Natural killer cell (primary cell): ENCODE measurements at places on chromosomes 5 and 9. TPM values are rescaled to one million over a fixed set of nuclear protein-coding genes. Genes with fewer than 3 reads are reported as not detected.
A peak's percentile ranks its signal among the peaks of the same experiment; 100 is the strongest.

DNA sequence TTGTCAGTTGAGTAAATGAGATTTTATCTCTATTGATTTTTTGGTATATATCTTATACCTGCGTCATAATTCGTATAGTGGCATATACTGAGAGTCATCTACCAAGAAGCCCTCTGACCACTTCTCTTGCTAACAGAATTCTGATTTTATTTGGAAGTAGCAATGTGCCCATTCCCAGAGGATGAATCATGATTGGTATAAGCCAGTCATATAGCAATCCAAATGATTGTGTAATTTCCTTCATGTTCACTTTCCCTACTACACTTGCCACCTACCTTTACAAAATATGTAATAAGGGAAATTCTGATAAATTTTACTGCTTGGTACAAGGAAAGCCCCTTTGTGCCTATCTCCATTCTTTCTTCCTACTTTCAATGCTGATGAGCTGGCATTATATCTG lies 16.1 kb upstream of the ZNF462 start:
- no peak overlapping the region for H3K4me3 ChIP-seq
- DNase-seq: no peak
- H3K4me1 ChIP-seq: no peaks in the 10 kb centered on the region

DNA sequence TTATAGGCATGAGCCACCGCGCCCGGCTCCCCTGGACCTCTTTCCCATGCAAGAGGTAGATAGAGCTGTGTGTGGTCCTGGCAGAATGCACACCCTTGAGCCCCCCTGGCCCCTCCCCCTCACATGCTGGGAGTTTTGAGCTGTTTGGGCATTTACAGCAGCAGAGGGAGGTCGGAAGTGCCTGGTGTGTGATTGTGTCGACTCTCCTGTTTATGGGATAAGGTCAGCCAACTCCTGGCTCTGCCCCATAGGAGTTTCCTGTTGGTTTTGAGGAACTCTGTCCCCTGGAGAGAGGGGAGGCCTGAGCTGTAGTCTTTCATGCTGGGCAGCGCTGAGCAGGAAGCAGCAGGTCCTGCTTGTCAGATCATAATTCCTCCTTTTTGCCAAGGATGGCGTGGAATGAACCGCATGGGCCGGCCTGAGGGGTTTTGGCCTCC lies 6.0 kb downstream of the LRRC8A start:
- no peaks in the 10 kb centered on the region for H3K27me3 ChIP-seq
- DNase-seq: no peak
- H3K4me3 ChIP-seq: no peak overlapping the region
- H3K27ac ChIP-seq: no peak overlapping the region

- no peak overlapping the region for H3K27ac ChIP-seq
- DNase-seq: no peak
- no peaks in the 10 kb centered on the region for H3K27me3 ChIP-seq
- H3K36me3 ChIP-seq: no peaks in the 10 kb centered on the region
- H3K4me1 ChIP-seq: no peaks in the 10 kb centered on the region
- no peak overlapping the region for H3K4me3 ChIP-seq
Observed at GRCh38 chr5:179416114-179416822, 71.0 kb upstream of the ADAMTS2 start.

GRCh38 chr9:28135549-28135948 lies 562.3 kb upstream of the C9orf72 start:
- DNase-seq: no peak
- H3K27ac ChIP-seq: no peak overlapping the region
- H3K27me3 ChIP-seq: no peaks in the 10 kb centered on the region
- no peaks in the 10 kb centered on the region for H3K4me1 ChIP-seq
- H3K36me3 ChIP-seq: no peaks in the 10 kb centered on the region

DNA sequence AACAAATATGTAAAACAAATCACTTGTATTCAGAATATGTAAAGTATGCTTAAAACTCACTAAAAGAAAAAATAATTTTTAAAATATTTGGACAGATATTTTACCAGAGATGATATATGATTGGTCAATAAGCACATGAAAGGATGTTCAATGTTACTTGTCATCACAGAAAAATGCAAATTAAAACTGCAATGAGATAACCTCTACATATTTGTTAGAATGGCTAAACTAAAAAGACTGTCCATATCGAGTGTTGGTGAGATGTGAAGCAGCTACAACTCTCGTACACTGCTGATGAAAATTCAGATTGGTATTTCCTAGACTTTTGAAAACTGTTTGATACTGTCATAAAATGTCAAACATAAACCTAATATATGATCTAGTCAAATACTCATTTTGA lies 685.1 kb downstream of the DTWD2 start:
- no peaks in the 10 kb centered on the region for H3K36me3 ChIP-seq
- no peaks in the 10 kb centered on the region for H3K4me1 ChIP-seq
- no peak for DNase-seq
- H3K27me3 ChIP-seq: no peaks in the 10 kb centered on the region

DNA sequence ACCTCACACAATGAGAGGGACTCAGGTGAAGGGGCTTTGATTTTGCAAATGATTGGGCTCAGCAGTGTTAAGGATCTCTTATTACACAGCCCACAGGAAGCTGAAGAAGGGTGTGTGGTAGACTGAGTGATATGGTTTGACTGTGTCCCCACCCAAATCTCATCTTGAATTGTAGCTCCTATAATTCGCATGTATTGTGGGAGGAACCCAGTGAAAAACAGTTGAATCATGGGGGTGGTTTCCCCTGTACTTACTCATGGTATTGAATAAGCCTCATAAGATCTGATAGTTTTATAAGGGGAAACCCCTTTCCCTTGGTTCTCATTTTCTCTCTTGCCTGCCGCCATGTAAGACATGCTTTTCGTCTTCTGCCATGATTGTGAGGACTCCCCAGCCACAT lies 132.5 kb upstream of the FBXL7 start:
- no peaks in the 10 kb centered on the region for H3K36me3 ChIP-seq
- H3K27ac ChIP-seq: no peak overlapping the region
- no peaks in the 10 kb centered on the region for H3K27me3 ChIP-seq
- DNase-seq: no peak

DNA sequence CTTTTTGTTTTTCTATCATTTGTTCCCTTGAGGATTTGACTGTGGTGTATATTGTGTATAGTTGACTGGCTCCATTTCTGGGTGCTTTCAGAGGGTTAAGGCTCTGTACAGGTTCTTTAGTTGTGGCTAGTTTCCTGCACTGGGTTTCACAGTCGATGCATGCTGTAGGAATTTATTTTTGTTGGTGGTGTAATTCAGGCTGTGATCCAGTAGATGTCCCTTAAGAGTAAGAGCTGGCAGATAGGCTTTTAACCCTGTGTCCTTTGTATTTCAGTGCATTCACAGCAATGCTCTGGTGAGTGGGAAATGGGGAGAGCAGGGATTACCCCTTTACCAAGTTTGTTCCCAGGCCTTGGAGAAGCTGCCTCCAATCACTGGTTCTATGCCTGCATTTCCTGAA lies 112.9 kb downstream of the SPATA31D1 start:
- no peak overlapping the region for H3K27ac ChIP-seq
- no peaks in the 10 kb centered on the region for H3K4me1 ChIP-seq
- DNase-seq: no peak
- no peaks in the 10 kb centered on the region for H3K36me3 ChIP-seq
- no peak overlapping the region for H3K4me3 ChIP-seq
- H3K27me3 ChIP-seq: no peaks in the 10 kb centered on the region

DNA sequence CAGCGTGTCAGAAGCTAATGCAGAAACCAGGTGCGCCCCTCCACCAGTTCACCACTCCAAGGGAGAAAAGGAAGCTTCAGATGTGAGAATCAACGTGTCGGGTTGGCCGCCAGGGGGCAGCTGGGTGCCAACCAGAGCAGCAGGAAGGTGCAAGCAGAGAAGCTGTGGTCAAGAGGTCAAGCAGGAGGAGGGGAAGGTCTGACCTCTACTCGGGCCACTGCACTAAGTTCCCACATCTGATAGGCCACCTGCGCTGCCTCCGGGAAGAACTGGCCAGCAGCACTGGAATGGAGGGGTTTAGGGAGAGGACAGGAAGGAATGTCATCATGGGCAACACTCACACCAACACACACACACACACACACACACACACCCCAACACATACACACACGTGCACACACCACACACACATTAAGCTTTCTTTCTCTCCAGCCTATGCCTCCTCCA lies 31.4 kb downstream of the ANXA6 start:
- peaks cover 97% of the 10 kb centered on the region for H3K36me3 ChIP-seq
- no peaks in the 10 kb centered on the region for H3K27me3 ChIP-seq
- peak overlapping the region; percentile 54 for H3K27ac ChIP-seq
- DNase-seq: peak; percentile 83

- H3K36me3 ChIP-seq: no peaks in the 10 kb centered on the region
- no peak overlapping the region for H3K27ac ChIP-seq
- DNase-seq: no peak
Observed at GRCh38 chr9:107386396-107386795, 103.2 kb downstream of the KLF4 start.

GRCh38 chr5:180519098-180519497 lies 24.9 kb downstream of the CNOT6 start:
- H3K36me3 ChIP-seq: no peaks in the 10 kb centered on the region
- no peaks in the 10 kb centered on the region for H3K27me3 ChIP-seq
- no peak for DNase-seq
- H3K27ac ChIP-seq: no peak overlapping the region
- no peak overlapping the region for H3K4me3 ChIP-seq
- no peaks in the 10 kb centered on the region for H3K4me1 ChIP-seq

- no peak overlapping the region for H3K4me3 ChIP-seq
- H3K27me3 ChIP-seq: no peaks in the 10 kb centered on the region
- no peak for DNase-seq
- no peak overlapping the region for H3K27ac ChIP-seq
- H3K36me3 ChIP-seq: peaks cover 88% of the 10 kb centered on the region
- no peaks in the 10 kb centered on the region for H3K4me1 ChIP-seq
Observed at GRCh38 chr9:131485206-131485605, 17.5 kb upstream of the POMT1 start.

DNA sequence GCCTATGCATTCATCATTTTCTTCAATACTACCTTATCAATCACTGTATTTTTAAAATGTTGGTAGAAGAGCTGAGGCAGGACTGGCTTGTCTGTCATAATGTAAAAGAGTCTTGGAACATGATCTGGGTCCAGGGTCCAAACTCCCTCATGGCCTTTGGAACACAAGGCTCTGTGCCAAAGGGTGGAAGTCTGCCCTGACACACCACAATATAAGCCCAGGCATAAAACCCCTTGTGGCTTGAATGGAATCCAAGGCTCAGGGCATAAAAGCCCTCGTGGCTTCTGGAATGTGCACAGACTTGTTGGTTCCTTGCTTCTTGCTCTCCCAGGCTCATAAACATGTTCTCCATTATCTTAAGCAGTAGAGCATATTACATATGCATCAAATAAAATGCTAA lies 48.0 kb downstream of the GABRB2 start:
- H3K4me1 ChIP-seq: no peaks in the 10 kb centered on the region
- H3K27me3 ChIP-seq: no peaks in the 10 kb centered on the region
- no peak overlapping the region for H3K4me3 ChIP-seq
- no peak for DNase-seq
- H3K27ac ChIP-seq: no peak overlapping the region

- no peak overlapping the region for H3K4me3 ChIP-seq
- H3K4me1 ChIP-seq: peaks cover 6% of the 10 kb centered on the region
- H3K36me3 ChIP-seq: no peaks in the 10 kb centered on the region
- DNase-seq: no peak
- no peak overlapping the region for H3K27ac ChIP-seq
- H3K27me3 ChIP-seq: peaks cover 21% of the 10 kb centered on the region
Observed at GRCh38 chr5:1662559-1663085, 137.0 kb downstream of the MRPL36 start.

- no peak overlapping the region for H3K4me3 ChIP-seq
- H3K27ac ChIP-seq: no peak overlapping the region
- H3K27me3 ChIP-seq: no peaks in the 10 kb centered on the region
- no peak for DNase-seq
- no peaks in the 10 kb centered on the region for H3K4me1 ChIP-seq
- no peaks in the 10 kb centered on the region for H3K36me3 ChIP-seq
Observed at GRCh38 chr5:137269274-137269673, 229.9 kb downstream of the SPOCK1 start.

DNA sequence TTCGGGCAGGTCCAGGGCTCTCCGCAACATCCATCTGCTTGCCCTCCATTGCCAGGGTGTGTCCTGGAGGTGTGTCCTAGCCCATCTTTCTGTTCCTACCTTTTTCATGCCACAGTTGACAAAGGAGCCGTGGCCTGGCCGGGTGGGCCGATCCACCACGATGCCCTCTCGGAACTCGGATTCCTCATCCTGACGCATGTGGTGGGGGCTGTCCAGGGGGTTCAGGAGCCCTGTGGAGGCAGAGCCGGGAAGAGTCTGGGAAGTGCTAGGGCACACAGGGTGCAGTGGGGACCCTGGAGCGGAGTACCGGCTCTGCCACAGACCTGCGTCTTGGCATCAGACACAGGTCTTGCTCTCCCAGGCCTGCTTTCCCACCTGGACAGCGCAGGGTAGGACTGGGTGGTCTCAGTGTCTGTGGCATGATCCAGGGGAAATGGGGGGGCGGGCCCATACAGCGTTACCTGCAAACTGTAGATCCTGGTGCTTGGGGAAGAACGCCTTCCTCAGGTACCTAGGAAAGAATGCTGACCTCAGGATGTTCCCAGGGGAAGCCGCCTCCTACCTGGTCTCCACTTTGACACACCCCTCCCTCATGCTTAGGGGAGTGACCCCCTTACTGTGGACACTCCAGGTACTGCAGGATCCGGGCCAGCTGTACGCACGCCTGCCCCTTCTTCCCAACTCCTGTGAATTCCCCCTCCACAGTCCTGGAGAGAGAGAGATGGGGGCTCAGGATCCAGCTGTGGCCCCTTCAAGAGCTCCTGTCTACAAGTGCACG lies 3.5 kb downstream of the SPOUT1 start:
- H3K36me3 ChIP-seq: peaks cover 43% of the 10 kb centered on the region
- no peak overlapping the region for H3K27ac ChIP-seq
- H3K4me3 ChIP-seq: no peak overlapping the region
- peaks cover 21% of the 10 kb centered on the region for H3K4me1 ChIP-seq

DNA sequence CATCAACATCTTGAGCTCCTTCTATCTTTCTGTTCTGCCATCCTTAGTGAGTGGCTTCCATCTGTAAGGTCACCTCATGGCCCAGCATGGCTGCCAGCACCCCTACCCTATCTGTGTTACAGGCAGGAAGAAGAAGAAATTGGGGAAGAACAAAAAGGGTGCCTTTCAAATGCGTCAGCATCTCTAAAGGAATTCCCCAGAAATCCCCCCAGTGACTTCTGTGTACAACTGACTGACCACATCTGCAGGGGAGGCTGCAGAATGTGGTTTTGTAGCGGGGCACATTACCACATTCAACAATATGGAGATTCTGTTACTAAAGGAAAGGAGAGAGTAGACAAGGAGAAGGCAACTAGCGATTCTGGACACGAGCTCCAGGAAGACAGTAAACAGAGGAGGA lies 40.1 kb downstream of the ALG2 start:
- peak; percentile 55 for DNase-seq
- no peaks in the 10 kb centered on the region for H3K36me3 ChIP-seq
- H3K4me1 ChIP-seq: peaks cover 27% of the 10 kb centered on the region
- no peak overlapping the region for H3K27ac ChIP-seq
- H3K4me3 ChIP-seq: no peak overlapping the region

Gene SLC1A1
- not detected for total RNA-seq

Gene LHX2
- total RNA-seq: not detected

Gene LMX1B
- total RNA-seq: not detected

Gene KLHL3
- total RNA-seq: 13.2 TPM

Gene IFNW1
- total RNA-seq: not detected

Gene HTR1A
- not detected for total RNA-seq

Gene FRRS1L
- not detected for total RNA-seq

Gene SUSD3
- total RNA-seq: 1.8 TPM

Gene NSMF
- total RNA-seq: 78.1 TPM
